ENCODE measurements at places on chromosomes 11 and 22.

DNA sequence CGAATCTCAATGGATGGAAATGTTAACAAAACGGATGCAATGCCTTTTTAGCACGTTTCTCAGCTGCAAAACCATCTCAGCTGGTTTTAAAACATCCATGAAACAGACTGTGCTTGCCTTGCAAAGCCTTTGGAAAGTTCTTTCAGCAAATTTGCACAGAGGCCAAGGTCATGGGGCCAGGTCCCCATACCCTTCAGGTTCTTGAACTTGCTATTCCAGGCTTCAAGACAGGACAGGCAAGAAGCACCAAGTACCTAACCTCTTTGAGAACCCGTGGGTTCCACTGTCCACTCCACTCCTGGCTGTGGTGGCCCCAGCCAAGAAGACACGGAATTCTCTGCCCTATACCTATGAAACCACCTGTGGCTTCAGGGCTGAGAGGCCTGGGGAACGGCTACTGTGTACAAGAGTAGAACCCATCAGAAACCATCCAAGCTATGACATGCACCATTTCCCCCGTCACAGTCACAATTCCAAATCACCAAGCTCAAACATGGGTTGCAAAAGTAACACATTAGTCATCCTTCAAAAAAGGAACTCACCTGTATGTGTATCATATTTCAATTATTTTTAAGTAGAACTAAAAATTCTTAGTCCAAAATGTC lies 17.0 kb downstream of the TNKS1BP1 start:
- H3K27ac ChIP-seq: no peak overlapping the region
- peaks cover 19% of the 10 kb centered on the region for H3K36me3 ChIP-seq
- no peak overlapping the region for H3K4me3 ChIP-seq
- H3K27me3 ChIP-seq: no peaks in the 10 kb centered on the region

DNA sequence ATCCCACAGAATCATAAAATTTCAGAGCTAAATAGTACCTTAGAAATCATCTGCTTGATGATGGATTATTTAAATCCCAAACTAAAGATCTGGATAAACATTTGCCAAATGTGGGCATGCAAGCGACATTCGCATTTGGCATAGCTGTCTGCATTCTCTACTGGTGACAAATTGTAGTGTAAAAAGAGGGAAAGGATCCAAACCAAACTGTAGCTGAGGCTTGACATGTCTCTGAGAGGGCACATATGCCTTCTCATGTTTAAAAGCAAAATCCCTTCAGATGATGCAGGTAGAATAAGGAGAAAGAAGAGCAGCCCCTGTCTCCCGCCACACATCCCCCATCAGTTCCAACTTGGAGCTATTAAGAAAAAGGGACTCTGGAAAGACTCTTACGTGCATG lies 257.5 kb upstream of the MTNR1B start:
- no peak overlapping the region for H3K4me3 ChIP-seq
- H3K27ac ChIP-seq: no peak overlapping the region
- peaks cover 38% of the 10 kb centered on the region for H3K4me1 ChIP-seq
- no peaks in the 10 kb centered on the region for H3K27me3 ChIP-seq
- no peaks in the 10 kb centered on the region for H3K36me3 ChIP-seq

DNA sequence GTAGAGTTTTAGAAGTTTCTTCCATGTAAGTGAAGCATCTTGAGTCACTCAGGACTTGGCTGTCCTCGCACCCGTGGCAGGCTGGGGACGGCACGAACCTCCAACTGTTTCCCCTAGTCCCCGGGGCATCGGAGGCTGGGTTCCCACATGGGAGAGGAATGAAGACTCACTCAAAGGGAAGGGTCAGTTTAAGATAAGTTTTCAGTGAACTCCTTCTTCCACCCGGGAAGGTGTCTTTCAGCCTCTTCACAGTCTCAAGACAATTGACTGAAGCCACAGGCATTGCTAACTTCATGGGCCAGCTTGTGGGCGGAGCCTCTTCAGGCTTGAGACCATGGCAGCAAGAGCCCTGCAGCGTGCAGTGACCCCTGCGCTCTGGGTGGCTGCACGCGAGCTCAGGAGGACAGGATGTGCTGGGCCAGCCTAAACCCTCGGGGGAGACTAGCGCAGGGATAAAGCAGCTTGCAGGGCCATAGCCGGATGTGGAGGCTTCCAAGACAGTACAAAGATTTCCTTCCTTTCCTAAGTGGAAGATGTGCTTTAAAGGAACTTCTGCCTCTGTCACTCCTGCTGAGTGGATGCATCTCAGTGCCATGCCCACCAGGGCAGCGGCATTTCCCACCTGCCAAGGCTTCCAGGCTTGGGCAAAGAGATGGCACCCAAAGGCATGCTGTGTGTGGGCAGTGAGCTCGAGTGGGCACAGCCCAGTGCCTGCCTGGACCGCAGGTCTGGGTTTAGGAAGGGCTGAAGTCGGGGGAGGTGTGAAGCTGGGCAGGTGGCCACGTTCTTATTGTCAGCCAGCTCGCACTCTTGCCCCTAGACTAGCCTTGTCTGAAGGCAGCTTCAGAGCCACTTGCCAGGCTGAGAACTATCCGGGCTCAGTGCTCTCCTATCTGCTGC lies 32.9 kb downstream of the PPIL2 start:
- H3K4me1 ChIP-seq: no peaks in the 10 kb centered on the region
- H3K27me3 ChIP-seq: no peaks in the 10 kb centered on the region
- peak overlapping the region; percentile 55 for H3K27ac ChIP-seq
- peaks cover 23% of the 10 kb centered on the region for H3K36me3 ChIP-seq

DNA sequence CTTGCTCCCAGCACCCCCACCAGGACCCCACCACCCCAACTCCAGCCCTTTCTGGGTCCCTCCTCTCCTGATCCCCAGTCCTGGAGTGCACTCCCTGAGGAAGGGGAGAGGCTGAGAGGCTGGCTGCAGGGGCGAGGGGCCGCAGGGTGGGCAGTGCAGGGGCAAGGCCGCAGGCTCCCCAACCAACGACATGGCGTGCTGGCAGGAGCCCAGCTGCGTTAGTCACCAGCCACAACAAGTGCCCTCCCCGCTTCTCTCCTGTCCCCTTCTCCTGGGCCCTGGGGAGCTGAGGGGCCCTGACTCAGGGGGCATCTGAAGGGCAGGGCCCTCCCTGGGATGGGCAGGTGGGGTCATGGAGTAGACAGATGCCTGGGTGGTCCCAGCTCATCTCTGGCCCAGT lies 2.3 kb downstream of the CABP7 start:
- no peaks in the 10 kb centered on the region for H3K36me3 ChIP-seq
- peaks cover 8% of the 10 kb centered on the region for H3K4me1 ChIP-seq
- peaks cover 54% of the 10 kb centered on the region for H3K27me3 ChIP-seq
- H3K27ac ChIP-seq: no peak overlapping the region
- H3K4me3 ChIP-seq: no peak overlapping the region

DNA sequence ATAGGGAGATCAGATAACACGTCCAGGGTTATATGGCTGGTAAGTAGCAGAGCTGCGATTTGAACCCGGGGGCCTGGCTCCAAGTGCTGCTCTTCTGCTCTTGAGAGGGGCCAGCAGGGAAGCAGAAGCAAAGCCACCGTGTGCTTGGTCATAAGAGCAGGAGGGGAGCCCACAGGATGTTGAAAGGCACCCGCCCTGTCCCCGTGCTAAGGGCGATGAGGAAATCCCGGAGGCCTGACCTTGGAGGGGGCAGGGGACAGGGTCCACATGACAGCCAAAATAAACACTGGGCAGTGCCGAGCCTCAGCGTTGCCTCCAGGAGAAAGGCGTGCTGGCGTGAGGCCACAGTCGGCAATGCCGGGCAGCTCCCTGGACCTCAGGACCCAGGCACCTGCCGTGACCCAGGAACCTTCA lies 28.8 kb downstream of the TOM1 start:
- peak overlapping the region; percentile 88 for H3K27ac ChIP-seq
- no peaks in the 10 kb centered on the region for H3K27me3 ChIP-seq
- H3K36me3 ChIP-seq: peaks cover 37% of the 10 kb centered on the region
- DNase-seq: peak; percentile 70
- H3K4me3 ChIP-seq: no peak overlapping the region
- H3K4me1 ChIP-seq: peaks cover 10% of the 10 kb centered on the region

GRCh38 chr11:13287681-13288080 lies 10.1 kb downstream of the BMAL1 start:
- H3K36me3 ChIP-seq: no peaks in the 10 kb centered on the region
- H3K27me3 ChIP-seq: no peaks in the 10 kb centered on the region
- H3K4me3 ChIP-seq: no peak overlapping the region

DNA sequence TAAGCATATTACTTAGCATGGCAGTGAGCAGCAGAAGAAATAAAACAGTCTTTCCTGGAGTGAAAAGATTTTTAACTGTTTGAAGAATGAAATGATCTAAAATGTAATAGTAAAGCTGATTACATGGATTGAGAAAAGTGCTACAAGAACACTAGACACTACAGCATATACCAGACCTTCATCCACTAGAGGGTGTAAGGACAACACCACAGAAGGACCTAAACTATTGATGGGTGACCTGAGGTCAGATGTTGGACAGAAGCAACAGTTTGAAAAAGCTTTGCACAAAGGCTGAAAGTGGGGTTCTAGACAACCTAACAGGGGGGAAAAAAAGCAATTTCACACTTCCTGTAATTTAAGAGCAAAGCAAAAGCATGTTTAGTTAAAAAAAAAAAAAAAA lies 97.7 kb downstream of the RBFOX2 start:
- no peaks in the 10 kb centered on the region for H3K36me3 ChIP-seq
- peaks cover 19% of the 10 kb centered on the region for H3K4me1 ChIP-seq
- H3K4me3 ChIP-seq: no peak overlapping the region

DNA sequence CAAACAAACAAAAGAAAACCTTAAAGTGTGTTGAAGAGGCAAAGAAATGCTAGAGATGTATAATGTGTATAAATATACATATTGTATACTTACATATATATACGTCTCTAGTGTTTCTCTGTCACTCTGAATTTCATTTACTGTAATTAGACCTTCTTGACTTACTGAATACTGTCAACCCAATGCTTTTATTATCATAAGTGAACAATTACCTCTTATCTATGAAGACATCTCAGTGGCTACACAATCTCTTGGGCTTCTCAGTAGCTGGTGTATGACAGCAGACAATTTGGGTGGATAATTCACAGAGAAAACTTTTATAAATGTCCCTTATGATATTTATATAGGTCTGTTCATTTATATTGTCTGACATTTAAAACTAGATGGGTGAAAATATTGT lies 664.1 kb upstream of the ANO3 start:
- H3K4me3 ChIP-seq: no peak overlapping the region
- no peaks in the 10 kb centered on the region for H3K27me3 ChIP-seq
- H3K36me3 ChIP-seq: no peaks in the 10 kb centered on the region

GRCh38 chr22:37764622-37765021 lies 43.1 kb upstream of the GCAT start:
- peak overlapping the region; percentile 50 for H3K27ac ChIP-seq
- H3K27me3 ChIP-seq: no peaks in the 10 kb centered on the region
- DNase-seq: no peak
- H3K4me1 ChIP-seq: peaks cover 15% of the 10 kb centered on the region
- no peak overlapping the region for H3K4me3 ChIP-seq

DNA sequence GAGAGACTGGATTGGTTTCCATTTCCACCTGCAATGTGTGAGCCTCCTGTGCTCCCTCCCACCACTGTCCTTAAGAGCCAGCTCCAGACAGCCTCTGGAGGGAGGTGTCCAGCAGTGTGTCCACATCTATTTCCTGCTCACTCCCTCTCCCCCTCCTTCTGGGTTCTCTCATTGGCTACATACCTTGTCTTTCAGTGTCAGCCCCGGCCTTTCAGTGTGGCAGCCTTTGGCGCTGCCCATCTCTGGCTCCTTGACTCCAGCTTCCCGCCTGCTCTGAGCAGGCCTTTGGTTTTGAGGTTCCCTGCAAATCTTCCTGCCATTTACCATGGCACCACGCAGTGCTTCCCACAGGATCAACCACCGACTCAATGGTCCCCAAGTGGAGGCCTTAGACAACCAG lies 19.0 kb upstream of the PTPRJ start:
- no peaks in the 10 kb centered on the region for H3K36me3 ChIP-seq
- no peak for DNase-seq
- H3K27ac ChIP-seq: no peak overlapping the region
- no peaks in the 10 kb centered on the region for H3K27me3 ChIP-seq
- no peak overlapping the region for H3K4me3 ChIP-seq

DNA sequence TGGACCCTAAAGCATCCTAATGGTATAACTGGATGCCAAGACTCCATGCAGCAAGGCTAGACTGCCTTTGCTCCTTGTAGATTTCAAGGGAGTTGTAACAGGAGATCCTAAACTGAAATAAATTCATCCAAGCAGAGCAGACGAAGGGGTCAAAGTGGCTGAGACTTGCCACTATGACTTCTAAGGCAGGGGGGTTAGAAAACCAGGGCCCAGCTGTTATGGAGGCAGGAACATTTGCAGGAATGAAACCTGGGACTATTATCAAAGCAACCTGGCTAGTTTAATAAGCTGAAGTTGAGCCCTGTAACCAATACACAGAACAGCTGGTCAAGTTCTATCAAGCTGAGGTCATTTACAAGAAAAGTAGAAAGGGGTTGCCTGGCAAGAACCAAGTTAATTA lies 122.2 kb upstream of the TRPC6 start:
- no peak overlapping the region for H3K4me3 ChIP-seq
- H3K36me3 ChIP-seq: no peaks in the 10 kb centered on the region
- no peaks in the 10 kb centered on the region for H3K4me1 ChIP-seq
- no peak overlapping the region for H3K27ac ChIP-seq

DNA sequence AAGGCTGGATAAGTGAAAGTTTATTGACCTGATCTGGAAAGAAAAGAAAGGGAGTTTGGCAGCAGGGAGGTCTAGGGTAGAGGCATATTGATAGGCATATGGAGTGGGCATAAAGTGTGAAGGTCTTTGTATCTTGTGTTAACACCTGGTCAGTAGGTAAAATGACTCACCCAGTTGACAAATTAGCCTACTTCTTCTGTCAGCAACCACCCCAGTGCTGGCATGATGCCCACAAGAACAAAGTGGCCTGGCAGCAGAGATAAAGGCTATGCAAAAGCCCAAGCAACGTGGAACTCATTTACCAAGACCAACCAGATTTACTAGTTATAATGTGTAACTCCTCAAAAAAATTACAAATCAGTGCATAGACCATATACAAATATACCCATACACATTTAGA lies 4.9 kb downstream of the OR10A3 start:
- no peaks in the 10 kb centered on the region for H3K36me3 ChIP-seq
- no peaks in the 10 kb centered on the region for H3K27me3 ChIP-seq
- H3K4me1 ChIP-seq: no peaks in the 10 kb centered on the region
- DNase-seq: no peak

DNA sequence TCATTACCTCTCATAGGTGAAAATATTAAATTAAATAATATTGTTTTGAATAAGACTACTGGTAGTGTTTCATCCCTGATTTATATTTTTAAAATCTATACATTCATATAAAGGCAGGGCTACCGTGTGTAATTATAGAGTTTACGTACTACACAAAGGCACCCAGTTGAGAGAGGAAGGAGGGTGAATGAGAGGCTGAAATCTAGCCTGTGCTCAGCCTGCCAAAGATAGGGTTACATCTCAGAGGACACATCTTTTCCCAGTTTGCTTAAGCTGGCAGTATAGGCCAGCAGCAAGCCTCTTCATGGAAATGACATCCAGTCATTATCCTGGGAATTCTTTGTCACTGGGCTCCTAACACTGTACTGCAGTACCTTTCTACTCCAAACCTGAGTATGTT lies 7.5 kb upstream of the B3GNT6 start:
- H3K4me3 ChIP-seq: no peak overlapping the region
- H3K27ac ChIP-seq: no peak overlapping the region
- no peaks in the 10 kb centered on the region for H3K36me3 ChIP-seq
- no peak for DNase-seq
- peaks cover 7% of the 10 kb centered on the region for H3K27me3 ChIP-seq

All from sigmoid colon (tissue), 7 donors.